Right lobe of liver (tissue), 6 donors: ENCODE measurements at places on chromosomes 6 and 20.

DNA sequence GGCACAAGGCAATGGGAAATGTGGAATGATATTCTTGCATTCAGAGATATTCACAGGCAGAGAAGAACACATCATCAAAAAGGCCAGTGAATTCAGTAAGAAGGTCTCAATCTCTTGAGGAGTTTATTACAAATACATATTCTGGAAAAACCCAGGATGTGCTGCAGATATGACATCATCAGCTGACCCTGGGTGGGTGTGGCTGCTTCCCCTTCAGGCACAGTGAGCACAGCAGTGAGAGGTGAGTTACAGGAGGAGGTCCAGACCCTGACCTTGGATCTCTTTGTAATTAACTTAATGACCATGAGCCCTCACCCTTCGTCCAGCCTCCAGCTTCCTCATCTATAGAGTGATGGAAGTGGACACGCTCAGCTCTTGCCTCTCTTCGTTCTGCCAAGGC is 147.5 kb upstream of the SYNDIG1 start:
- DNase-seq = no peak
- no peaks in the 10 kb centered on the region for H3K36me3 ChIP-seq
- no peaks in the 10 kb centered on the region for H3K4me1 ChIP-seq
- H3K27ac ChIP-seq = no peak overlapping the region

- no peak overlapping the region for H3K4me3 ChIP-seq
- H3K27ac ChIP-seq = no peak overlapping the region
- H3K4me1 ChIP-seq = no peaks in the 10 kb centered on the region
- no peaks in the 10 kb centered on the region for H3K36me3 ChIP-seq
Observed at GRCh38 chr6:101845621-101846020, 452.1 kb downstream of the GRIK2 start.

GRCh38 chr20:10550204-10551118 is 115.4 kb downstream of the SLX4IP start:
- no peak for DNase-seq
- H3K27me3 ChIP-seq = no peaks in the 10 kb centered on the region
- no peak overlapping the region for H3K4me3 ChIP-seq
- no peak overlapping the region for H3K27ac ChIP-seq
- no peaks in the 10 kb centered on the region for H3K36me3 ChIP-seq

DNA sequence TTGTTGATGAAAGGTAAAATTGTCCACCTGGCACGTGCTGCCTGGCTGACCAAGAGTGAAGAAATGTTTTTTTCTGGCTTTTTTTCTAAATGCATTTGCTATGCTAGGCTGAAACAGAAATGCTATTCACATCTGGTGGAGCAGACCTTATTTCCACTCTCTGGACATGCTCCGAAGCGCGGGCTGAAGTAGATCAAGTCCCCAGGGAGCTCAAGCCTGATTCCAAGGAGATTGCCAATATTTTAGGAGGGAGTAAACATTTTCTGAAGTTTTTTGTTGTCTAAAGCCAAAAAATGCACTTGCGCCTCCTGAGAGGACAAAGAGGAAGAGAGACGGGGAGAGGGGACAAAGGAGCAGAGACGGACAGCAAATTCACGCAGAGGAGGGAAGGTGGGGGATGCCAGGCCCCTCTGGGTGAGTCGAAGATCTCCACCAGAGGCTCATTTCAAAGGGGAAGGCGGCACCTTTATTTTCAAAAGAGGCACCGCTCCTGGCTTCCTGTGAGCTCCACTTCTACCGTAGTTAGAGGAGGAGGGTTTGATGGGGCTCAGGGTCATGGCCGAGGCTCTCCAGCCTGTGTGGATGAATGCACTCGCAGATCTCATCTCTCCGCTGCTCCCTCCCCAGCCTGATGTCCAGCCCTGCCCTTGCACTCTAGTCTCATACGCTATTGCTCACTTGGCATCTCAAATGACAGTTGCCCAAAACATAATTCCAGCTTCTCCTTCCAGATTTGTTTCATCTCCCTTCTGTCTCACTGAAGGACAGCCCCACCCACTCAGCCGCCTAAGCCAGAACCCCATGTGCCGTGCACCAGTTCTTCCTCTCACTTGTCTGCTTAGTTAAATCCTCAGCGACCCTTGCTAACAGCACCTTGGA is 23.1 kb upstream of the SMOC2 start:
- no peak for DNase-seq
- no peaks in the 10 kb centered on the region for H3K36me3 ChIP-seq
- H3K4me1 ChIP-seq = no peaks in the 10 kb centered on the region
- no peaks in the 10 kb centered on the region for H3K27me3 ChIP-seq

DNA sequence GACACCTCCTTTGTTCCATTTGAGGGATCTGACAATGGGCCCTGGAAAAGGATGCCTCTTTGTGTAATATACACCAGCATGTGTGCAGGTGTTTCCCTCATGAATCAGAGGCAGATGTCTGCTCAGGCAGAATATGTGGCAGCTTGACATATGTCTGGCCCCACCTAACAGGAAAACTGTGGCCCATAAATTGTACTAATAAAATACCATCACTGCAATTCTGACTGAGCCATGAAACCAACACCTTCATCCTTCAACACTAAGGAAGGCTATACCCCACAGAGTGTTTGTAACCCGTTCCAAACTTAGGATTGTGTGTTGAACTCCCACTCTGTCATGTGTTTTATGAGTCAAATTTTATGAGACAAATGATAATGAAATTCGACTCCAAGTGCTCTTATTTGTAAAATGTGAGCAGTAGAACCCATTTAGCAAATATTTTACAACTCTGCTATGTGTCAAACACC is 22.7 kb downstream of the LAMA4 start:
- no peaks in the 10 kb centered on the region for H3K27me3 ChIP-seq
- H3K4me1 ChIP-seq = peaks cover 21% of the 10 kb centered on the region
- H3K27ac ChIP-seq = no peak overlapping the region
- no peak overlapping the region for H3K4me3 ChIP-seq

GRCh38 chr20:36303831-36304230 is 2.3 kb upstream of the DLGAP4 start:
- no peak for DNase-seq
- H3K27ac ChIP-seq = no peak overlapping the region
- H3K4me3 ChIP-seq = no peak overlapping the region
- no peaks in the 10 kb centered on the region for H3K36me3 ChIP-seq
- H3K4me1 ChIP-seq = no peaks in the 10 kb centered on the region
- H3K27me3 ChIP-seq = peaks cover 14% of the 10 kb centered on the region

GRCh38 chr6:136347847-136348246 is 58.2 kb upstream of the BCLAF1 start:
- H3K27me3 ChIP-seq = no peaks in the 10 kb centered on the region
- H3K36me3 ChIP-seq = no peaks in the 10 kb centered on the region
- DNase-seq = no peak
- H3K27ac ChIP-seq = no peak overlapping the region
- H3K4me3 ChIP-seq = no peak overlapping the region

GRCh38 chr20:25549843-25550477 is 35.4 kb downstream of the NINL start:
- H3K4me1 ChIP-seq = no peaks in the 10 kb centered on the region
- H3K27ac ChIP-seq = no peak overlapping the region

- no peaks in the 10 kb centered on the region for H3K27me3 ChIP-seq
- no peak overlapping the region for H3K4me3 ChIP-seq
- peak overlapping the region; percentile 7 for H3K27ac ChIP-seq
- H3K36me3 ChIP-seq = no peaks in the 10 kb centered on the region
- H3K4me1 ChIP-seq = no peaks in the 10 kb centered on the region
- no peak for DNase-seq
Observed at GRCh38 chr6:111076024-111076695, 11.1 kb upstream of the SLC16A10 start.

DNA sequence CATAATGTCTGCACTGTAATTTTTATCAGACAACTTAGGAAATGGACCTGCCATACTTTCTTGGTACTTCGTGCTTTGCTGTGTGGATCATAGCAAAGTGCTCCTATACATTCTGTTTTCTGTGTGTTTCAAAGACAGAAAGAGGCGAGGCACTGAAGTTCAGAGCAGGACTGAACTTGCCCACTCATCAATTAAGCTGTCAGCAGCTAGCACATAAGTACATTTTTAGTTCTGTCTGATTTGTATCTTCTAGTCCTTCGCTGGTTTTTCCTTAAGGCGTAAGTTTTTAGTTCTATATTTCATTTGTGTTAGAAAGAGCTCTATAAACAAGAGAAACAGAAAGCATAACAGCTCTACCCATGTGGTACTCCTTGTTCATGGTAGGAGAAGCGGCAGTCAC is 42.1 kb downstream of the MAP3K4 start:
- DNase-seq = no peak
- H3K27ac ChIP-seq = no peak overlapping the region
- H3K4me1 ChIP-seq = no peaks in the 10 kb centered on the region
- no peaks in the 10 kb centered on the region for H3K27me3 ChIP-seq
- H3K4me3 ChIP-seq = no peak overlapping the region
- H3K36me3 ChIP-seq = no peaks in the 10 kb centered on the region

DNA sequence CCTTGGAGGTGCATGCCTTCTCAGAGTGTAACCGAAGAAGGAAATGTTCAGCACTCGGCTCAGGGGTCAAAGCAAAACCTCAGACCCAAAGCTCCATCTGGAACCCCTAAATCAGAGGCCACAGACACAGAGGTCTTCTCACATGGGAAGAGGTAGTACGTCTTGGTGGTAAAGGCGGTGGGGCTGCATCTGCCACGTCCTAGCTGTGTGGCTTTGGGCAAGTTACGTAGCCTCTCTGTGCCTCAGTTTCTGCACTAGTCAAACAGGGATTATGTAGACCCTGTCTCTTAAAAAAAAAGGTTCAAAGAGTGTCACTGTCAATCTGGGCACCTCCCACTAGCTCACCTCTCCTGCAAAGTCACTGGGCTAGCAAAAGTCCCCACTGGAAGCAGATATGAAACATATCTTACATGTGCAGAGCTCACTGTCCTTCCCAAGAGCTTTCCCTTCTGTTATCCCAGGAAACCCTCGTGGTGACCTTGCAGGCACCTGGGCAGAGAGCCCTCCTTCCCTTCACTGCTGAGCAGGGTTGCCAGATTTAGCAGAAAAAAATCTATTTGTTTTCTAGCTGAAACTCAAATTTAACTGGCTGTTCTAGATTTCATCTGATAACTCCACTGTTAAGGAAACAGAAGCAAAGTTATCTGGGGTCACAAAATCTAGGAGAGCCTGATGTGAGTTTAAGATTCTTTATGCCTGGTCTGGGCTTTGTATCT is 18.0 kb upstream of the NAA20 start:
- no peak overlapping the region for H3K4me3 ChIP-seq
- no peaks in the 10 kb centered on the region for H3K27me3 ChIP-seq
- DNase-seq = peak; percentile 69
- no peak overlapping the region for H3K27ac ChIP-seq

DNA sequence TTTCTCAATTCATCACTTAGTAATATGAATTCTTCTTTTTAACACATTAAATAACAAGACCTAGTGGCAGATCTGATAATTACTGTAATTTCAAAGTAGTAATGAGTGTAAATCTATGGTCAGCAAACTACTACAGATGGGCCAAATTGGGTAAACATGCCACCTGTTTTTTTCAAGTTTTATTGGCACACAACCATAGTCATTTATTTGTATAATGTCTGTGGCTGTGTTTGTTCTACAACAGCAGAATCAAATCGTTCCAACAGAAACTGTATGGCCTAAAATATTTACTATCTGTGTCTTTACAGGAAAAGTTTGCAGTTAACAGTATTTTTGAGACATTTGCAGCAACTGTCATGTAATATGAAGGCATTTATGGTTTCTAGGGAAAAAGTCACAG is 86.1 kb upstream of the EYA2 start:
- no peaks in the 10 kb centered on the region for H3K27me3 ChIP-seq
- H3K36me3 ChIP-seq = no peaks in the 10 kb centered on the region
- peaks cover 5% of the 10 kb centered on the region for H3K4me1 ChIP-seq
- H3K27ac ChIP-seq = no peak overlapping the region
- H3K4me3 ChIP-seq = no peak overlapping the region

GRCh38 chr20:21238818-21239536 is 64.2 kb upstream of the XRN2 start:
- H3K4me3 ChIP-seq = no peak overlapping the region
- no peaks in the 10 kb centered on the region for H3K27me3 ChIP-seq
- H3K36me3 ChIP-seq = no peaks in the 10 kb centered on the region
- no peak overlapping the region for H3K27ac ChIP-seq

DNA sequence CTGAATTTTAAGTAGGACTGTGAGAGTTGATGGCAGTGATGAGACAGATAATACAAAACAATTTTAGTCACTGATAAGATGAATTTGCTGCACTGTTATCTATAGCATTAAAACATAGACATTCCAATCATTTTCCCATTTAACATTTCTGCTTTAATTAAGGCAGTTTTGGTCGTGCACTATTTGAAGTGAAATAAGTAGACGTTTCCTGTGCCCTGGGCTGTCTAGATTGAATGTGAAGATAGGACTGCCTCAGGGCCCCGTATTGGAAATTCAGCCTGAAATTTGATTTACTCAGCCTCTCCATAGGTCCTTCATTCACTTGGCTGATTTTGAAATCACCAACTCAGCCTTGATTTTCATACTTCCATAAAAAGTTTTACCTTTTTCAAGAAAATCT is 48.3 kb downstream of the ARID1B start:
- H3K4me3 ChIP-seq = no peak overlapping the region
- H3K27ac ChIP-seq = no peak overlapping the region
- no peaks in the 10 kb centered on the region for H3K36me3 ChIP-seq
